HCT116 (cell line): ENCODE measurements at places on chromosomes 11 and 22.

GRCh38 chr22:20562607-20563465, 55.4 kb downstream of the MED15 start:
- DNase-seq: no peak

DNA sequence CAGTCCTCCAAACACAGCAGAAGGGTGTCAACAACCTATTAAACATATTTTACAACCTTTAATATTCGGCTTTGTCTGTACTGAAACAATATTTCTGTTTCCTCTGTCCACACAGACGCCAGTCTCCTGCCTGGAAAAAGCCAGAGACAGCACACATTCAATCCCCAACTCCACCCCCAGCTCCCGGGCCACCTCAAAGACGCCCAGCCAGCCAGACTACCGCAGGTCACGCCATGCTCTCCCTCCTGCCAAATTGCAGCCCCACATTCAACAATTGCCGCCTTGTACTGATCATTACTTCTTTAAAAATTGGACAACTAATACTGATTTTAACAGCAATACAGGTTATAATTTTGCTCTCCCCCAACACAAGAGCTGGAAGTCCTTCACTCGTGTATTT, 1.2 kb downstream of the SERGEF start:
- DNase-seq: no peak

DNA sequence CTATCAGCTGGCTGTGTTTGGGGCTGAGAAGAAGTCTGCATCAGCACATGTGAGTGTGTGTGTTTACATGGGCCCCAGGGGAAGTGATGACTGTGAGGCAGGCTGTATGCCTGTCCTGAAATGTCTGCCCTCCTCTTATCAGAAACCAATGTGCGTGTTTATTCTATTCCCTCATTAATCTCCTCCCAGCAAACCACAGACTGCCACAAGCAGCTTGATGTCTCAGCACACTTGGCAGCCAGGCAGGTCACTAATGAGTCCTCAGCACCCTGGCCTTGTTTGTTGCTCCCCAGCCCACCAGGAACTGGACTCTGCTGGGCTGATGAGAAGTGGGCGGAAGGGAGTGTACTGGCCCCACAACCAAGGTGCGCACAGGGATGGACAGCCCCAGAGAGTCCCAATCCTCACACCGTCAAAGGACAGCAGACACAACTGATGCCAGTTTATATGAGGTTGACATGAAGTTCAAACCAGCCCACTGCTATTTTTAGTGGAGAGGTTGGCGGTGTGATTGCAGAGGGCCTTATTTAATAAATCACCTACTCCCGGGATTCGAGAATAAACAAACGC, 225.8 kb downstream of the ETS1 start:
- no peak for DNase-seq

GRCh38 chr11:12581923-12582322, 92.3 kb upstream of the TEAD1 start:
- peak; percentile 38 for DNase-seq

- no peak for DNase-seq
Observed at GRCh38 chr11:22702031-22702430, 35.6 kb downstream of the GAS2 start.

GRCh38 chr11:122893131-122893530, 10.6 kb downstream of the JHY start:
- DNase-seq: no peak

DNA sequence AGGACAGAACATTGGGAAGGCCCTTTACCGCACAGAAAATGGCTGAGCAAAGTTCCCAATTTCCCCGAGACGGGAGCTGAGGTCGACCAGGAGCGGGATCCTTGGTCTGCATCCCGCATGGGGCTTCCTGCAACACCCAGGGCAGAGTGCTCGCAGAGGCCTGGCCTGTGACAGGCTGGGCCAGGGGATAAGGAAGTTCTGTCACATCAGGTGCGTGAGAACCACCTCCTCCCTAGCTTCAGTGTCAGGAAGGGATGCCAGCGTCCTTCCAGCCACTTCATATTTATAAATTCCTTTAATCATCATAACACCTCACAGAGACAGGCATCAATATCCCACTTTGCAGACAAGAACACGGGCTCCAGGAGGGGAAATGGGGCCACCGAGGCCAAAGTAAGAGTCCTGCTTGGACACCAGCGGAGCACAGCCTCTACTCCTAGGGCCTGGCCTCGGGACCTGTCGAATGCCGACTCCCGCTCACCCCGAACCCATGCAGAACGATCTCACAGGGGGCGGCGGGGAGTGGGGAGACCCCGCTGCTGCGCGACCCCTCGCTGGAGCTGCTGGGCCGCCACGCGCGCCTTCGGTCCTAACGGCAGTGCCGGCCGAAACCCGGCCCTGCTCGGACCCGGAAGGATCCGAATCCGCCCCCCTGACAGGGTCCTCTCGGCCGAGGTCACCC, 532 bp downstream of the BET1L start:
- DNase-seq: no peak

DNA sequence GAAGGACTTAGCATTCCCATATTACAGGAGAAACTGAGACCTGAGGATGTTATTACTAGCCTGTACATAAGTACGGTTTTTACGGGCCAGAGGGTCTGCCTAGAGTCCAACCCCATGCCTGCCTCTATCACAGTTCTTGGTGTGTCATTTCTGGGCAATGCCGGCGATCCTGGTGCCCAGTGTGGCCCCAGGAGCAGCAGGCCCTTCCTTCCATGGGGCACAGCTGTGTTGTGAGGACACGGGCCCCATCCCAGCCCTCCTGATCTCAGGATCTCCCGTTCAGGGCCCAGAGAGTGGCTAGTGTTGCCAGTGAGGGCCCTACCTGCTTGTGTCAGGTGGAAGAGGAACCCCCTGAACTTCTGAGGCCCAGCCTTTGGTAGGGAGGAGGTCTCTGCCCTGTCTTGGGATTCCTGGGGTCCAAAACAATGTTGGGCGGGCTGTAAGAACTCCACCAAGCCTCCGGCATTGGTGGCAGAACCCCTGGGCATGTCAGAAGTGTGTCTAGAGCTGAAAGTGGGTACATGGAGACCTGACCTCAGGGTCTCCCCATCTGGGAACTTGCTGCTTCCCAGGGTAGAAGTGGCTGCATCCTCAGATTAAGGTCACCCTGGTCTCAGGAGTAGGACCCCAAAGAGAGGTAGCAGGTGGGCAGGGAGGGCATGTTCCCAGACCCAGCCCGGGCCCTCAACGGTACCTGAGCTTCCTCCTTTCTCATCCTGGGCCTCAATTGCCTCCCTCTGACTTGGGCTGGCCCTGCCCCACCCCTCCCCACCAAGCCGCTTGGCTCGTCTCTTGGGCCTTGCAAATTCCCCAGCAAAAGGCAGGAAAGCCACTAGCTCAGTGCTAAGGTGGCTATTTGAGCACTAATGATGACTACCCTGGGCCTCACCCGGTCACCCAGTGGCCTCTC, 74.6 kb upstream of the KCNQ1OT1 start:
- no peak for DNase-seq

- no peak for DNase-seq
Observed at GRCh38 chr11:5691964-5692361, 2.4 kb downstream of the TRIM22 start.

DNA sequence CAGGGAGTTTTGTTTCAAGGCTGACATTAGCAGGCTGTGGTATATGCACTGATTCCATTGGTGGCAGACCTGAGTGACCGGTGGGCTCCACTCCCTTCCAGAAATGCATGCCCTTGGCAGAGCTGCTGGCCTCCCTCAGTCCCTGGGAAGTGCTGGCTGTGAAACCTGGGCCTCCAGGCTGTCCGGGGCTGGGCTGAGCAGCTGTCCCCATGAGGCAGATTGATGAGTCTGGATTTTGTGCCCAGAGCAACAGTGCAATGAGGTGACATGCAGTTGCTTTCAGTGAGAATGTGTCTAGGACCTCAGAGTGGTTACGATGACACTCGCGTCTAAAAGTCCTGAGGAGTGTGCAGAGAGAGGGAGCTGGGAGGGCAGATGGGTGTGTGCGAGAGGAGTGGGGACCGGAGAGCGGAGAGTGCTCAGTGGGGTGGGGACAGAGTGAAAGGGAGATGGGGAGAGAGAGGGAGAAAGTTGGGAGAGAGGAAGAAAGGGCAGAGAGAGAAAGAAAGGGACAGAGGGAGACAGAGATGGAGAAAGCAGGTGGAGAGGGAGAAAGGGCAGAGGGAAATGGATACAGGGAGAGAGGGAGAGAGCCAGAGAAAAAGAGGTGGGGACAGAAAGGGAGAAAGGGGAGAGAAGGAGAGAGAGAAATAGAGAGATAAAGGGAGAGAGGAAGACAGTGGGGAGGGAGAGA, 978.3 kb downstream of the BRD1 start:
- DNase-seq: no peak

- no peak for DNase-seq
Observed at GRCh38 chr11:33463059-33463458, 205.9 kb downstream of the HIPK3 start.

GRCh38 chr11:97622795-97623194, 1233.0 kb downstream of the JRKL start:
- DNase-seq: no peak

GRCh38 chr11:26093206-26093605, 238.7 kb upstream of the ANO3 start:
- DNase-seq: no peak

- DNase-seq: no peak
Observed at GRCh38 chr22:47191671-47192650, 429.5 kb downstream of the TBC1D22A start.

DNA sequence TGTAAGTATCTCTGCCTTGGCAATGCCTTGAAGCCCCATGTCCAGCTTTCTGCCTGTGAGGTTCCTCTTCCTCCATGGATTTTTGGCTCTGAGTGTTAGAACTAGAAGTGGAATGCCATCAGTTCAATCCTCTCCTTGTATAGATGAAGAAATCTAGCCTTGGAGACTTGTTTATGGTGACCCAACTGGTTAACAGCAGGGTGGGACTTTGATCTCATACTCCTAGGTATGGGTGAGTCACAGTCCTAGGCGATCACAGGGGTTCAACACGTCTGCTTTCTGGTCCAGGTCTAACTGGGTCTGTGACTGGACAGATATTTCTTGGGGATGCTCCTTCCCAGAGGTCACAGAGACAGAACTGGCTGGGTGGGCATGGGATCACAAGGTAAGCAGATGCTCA, 9.2 kb upstream of the MTFP1 start:
- DNase-seq: no peak

DNA sequence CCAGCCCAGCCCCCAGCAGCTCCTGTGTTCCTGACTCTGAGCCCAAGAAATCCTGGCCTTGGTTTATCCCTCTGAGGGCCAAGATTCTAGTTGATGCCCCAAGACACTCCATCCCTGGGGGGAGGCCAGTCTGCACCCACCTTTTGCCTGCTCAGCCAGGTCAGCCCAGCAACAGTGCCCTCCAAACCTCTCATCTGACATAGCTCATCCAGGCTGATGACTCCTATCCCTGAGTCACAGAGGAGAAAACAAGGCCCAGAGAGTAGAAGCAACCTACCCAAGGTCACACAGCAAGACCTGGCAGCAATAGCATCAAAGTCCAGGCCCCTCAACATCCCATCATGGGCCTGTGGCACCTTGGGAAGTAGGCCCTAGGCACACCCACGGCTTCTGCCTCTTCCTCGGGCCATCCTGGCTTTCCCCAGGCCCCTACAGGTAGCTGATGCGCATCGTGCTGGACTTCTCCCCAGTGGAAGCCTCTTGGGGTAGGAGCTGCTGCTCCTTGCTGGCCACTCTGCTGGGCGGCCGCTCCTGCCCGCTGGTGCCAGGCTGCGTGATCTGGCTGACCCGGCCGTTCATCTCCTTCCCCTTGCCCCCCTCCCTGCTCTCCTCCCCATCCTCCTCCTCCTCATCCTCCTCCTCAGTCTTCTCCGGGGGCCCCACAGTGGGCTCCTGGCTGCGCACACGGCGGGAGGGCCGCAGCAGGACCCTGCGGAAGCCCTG, 6.0 kb downstream of the SSTR3 start:
- DNase-seq: no peak

GRCh38 chr11:117146521-117146920, 2.4 kb downstream of the PAFAH1B2 start:
- DNase-seq: no peak

DNA sequence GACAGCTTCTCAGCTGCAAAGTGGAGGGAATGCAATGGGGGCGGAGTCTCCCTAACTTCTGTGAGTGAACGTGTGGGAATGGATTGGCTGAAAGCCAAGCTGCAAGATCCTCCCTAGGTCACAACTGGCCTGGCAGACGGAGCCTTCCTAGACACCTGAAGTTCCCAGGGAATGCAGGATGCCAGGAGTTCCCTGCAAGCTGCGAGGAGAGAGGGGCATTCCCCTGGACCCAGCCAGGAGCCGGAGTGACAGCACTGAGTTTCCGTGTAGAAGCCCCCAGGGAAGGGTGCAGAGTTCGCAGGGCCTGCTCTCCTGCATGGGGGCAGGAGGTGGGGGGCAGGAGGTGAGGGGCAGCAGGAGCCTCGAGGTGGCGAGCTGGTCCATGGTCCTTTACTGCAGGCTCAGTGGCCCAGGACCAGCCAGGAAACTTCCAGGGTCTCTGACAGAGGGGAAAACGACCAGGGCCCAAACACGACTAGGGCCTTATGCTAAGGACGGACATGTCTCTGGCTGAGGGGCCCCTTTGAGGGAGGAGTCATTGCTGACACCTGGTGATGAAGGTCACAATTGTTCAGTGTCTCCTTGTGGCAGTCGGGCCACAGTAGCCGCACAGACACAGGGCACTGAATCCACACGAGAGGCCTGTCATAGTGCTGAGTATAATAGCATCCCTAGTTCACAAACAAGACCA, 141.4 kb downstream of the FBXO7 start:
- no peak for DNase-seq

GRCh38 chr11:69889400-69890318, 70.4 kb upstream of the FGF3 start:
- no peak for DNase-seq

- DNase-seq: no peak
Observed at GRCh38 chr11:124276081-124276480, 19.9 kb downstream of the OR8G5 start.

DNA sequence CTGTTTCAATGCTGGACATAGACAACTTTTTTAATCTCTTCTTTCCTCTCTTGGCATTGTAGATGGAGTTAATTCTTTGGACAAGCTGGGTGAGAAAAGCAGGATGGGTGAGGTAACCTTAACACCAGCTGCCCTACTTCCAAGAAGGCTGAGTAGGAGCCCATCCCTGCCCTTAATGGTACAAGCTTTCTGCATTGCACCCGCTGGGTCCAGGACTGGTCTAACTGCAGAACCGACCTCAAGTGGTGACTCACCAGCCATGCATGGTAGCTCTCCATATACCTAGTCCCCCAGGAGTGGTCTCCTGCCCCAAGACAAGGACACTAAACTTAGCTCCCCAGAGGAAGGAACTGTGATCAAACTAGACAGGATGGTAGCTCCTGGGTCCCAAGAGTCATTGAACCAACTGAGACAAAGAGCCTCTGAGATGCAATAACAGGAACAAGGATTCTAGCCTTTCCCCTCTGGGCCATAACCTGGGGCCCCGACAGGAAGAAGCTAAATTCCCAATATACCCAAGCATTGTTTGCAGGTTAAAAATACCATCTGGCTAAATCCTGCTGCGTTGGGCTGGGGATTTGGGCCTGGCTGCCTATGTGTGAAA, 32.1 kb downstream of the RPL27A start:
- no peak for DNase-seq
